ENCODE measurements at places on chromosomes 5 and 9.

DNA sequence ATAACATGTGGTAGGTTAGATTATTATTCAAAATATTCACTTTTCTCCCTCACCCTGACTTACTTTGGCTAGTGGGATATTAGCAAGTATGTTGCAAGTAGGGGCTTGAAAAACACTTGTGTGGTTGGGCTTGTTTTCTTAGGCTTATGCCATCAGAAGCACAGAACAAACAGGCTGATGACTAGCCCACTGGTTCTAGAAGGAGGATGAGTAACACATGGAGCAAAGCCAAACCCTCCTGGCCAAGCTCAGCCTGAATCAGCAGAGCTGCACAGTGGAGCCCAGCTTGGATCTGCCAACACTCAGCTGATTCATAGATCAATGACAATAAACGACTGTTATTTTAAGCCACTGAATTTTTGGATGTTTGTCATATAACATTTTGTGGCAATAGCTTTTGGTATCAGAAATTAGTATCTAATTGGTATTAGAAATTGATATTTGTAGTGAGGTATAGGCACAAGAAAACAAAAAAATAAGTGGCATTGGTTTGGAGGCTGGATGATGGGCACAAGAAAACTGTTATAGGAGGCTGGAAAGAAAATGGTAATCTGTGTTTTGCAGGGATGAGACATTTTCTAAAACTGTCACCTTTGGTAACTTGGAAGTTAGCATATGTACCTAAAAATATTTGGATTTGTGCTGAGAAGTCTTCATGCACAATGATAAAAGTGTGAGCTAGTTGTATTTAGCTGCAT, 46.1 kb upstream of the ZBED3 start:
- no peak for DNase-seq

DNA sequence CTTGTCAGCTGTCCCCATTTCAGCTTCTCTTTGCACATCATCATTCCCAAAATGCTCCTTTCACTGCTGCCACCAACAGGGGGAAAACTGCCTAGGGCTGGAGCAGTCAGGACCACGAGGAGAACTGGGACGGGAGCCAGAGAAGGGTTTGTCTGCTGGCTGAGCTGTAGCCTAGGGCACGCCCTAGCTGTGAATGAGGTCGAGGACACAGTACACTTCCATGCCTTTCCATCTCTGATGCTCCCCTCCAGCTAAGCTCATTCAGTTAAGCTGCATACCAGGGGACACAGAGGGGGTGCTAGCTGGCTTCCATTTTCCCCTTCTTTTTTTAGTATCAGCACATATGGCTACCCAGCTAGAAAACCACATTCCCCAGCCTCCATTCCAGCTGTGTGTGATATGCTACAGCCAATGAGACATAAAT, 64.7 kb downstream of the STK10 start:
- DNase-seq, result no peak

DNA sequence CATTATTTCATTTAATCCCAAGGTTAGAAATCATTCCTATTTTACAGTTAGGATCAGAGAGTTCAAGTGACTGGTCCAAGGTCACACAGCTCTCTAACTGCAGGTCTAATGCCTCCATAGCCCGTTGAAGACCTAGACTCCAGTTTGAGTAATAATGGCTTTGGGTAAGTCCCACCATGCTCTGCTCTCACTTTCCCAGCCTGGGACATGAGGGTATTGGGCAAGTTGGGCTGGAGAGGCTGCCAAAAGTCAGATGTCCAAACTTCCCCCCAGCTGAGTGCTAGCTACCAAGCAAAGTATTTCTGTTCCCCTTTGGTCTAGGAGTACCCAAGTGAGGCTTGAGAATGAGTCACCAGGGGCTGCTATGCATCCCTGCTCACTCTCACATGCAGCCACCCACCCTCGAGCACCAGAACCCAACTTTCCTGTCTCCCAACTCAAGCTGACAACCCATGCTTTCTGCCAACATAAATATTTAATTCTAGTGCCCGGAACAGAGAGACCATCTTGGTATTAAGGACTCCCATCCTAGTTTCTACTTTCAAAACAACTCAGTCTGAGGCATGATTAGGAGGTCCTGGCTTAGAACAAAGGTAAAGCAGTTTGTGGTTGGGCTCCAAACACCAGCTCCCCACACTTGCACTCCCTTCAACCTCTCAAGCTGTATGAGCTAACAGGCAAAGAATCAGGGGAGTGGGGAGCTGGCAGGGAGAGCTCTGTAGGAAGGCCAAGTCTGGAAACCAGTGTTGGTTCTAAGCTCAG, 236.5 kb upstream of the TRIM32 start:
- DNase-seq, result no peak

DNA sequence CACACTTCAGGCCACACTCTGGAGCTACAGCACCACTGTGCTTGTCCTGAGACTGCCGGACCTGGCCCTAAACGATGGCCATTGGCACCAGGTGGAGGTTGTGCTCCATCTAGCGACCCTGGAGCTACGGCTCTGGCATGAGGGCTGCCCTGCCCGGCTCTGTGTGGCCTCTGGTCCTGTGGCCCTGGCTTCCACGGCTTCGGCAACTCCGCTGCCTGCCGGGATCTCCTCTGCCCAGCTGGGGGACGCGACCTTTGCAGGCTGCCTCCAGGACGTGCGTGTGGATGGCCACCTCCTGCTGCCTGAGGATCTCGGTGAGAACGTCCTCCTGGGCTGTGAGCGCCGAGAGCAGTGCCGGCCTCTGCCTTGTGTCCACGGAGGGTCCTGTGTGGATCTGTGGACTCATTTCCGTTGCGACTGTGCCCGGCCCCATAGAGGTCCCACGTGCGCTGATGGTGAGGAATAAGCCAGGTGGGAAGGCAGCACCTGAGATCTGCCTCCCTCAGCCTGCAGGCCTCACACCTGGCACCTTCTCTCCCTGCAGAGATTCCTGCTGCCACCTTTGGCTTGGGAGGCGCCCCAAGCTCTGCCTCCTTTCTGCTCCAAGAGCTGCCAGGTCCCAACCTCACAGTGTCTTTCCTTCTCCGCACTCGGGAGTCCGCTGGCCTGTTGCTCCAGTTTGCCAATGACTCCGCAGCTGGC, 14.7 kb downstream of the CRB2 start:
- DNase-seq, result no peak

DNA sequence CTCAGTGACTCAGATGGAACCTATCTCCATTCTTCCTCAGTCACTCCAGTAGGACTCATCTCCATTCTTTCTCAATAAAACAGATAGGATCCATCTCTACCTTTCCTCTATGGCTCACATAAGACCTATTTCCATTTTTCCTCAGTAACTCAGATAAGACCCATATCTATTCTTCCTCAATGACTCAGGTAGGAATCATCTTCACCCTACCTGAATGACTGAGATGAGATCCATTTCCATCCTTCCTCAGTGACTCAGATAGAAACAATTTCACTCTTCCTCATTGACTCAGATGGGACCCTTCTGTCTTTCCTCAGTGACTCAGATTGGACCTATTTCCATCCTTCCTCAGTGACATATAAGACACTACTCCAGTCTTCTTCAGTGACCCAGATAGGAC, 165.1 kb downstream of the FBXO4 start:
- DNase-seq, result no peak

Measured in stimulated activated CD4-positive, alpha-beta T cell treated with anti-CD3 and anti-CD28 coated beads, Interleukin-12 subunit alpha, Interleukin-12 subunit beta, amount 100 ng/mL, for 4 hours (primary cell).